ENCODE measurements at places on chromosomes 12 and 14.

DNA sequence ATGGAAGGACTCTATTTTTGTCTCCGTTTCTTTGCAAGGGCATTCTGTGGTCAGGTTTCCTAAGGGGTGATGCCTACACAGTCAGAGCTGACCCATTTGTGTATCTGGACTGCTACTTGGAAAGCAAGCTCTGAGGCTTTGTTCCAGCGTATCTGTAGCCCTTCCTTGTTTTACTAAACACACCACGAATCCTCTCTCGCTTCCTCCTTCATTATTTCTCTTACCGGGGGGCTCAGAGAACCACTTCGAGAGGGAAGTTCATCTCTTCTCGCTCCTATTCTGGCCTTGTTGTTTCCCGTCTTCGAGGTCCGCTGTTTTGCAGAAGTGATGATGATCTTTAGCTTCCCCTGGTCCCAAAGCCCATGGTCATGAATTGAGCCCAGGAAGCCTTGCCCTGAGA lies 164.7 kb downstream of the SSPN start:
- no peak for DNase-seq

DNA sequence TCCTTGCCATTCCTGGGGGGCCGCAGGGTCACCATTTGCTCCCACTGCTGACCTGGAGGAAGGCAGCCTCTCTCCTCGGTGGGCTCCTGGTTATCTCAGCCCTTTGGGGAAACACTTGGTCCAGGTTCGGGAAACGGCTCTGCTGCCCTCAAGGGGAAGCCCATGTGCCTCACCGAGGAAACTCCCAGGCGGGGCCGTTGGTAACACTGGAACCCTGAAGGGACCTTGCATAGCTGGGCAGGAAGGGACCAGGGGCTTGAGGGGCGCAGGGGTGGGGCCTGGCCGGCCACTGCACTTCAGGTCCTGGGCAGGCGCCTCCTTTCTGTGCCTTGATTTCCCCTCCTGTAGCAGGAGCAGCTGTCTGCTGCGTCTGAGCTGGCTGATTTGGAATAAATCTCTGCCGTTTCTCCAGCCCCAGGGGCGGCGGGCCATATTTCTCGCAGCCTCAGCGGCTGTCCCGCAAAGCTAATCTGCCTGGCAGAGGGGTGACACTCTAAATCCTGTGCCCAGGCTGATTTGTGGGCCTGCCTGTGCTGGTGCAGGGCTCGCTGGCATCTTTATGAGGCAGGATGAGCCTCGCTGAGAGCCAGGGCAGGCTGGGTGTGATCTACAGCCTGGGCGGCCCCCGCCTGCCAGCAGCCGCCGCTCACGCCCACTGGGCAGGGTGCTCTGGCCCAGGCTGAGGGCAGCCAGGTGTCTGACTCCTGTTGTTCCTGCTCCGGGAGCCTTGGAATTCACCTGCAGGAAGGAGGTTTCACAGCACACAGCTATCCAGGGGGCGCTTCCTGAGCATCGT lies 49.7 kb downstream of the KIF26A start:
- no peak for DNase-seq

- no peak for DNase-seq
These were observed 490.1 kb downstream of the PCNX1 start for GRCh38 chr14:71397371-71397770.

- DNase-seq = no peak
These were observed 48.9 kb downstream of the C14orf132 start for GRCh38 chr14:96088074-96088473.

Data from NCI-H2029 (cell line).